ENCODE measurements at places on chromosomes 7 and 10.

DNA sequence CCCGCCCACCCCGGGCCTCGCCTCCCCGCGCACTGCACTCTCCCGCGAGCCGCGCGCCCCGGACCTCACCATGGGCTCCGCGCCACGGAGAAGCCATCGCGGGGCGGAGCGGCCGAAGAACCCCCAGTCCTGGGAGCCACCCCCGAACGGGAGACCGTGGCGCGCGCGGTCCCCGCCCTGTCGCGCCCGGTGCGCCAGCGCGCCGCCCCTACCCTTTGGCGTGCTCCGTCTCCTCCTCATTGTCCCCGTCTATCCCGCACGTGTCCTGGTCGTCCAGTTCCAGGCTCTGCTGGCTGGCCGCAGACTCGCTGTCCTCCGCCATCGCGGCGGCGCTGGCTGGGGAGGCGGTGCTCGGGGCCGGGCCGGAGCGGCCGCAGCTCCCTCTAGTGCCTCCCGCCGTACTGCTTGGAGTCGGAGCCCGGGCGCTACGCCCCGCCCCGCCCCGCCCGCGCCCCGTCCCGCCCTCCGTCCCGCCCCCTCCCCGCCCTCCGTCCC lies at the start of gene NMT2:
NMT2 (minus strand) TSS at position 403 of the 495 bp plus-strand sequence; CDS start at position 322, 81 bp downstream.
- DNase-seq: peak; percentile 95

DNA sequence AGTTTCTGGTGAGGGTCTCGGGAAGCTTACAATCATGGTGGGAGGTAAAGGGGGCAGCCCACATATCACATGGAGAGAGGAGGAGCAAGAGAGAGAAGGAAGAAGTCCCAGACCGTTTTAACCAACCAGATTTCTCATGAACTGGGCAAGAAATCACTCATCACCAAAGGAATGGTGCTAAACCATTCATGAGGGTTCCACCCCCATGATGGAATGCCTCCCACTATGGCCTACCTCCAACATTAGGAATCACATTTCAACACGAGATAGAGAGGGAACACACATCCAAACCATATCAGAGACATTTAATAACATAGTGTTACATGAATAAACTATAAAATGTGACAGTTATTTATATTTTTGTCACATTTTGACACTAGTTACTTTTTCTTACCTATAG lies 214.8 kb upstream of the MAGI2 start:
- no peak for DNase-seq

DNA sequence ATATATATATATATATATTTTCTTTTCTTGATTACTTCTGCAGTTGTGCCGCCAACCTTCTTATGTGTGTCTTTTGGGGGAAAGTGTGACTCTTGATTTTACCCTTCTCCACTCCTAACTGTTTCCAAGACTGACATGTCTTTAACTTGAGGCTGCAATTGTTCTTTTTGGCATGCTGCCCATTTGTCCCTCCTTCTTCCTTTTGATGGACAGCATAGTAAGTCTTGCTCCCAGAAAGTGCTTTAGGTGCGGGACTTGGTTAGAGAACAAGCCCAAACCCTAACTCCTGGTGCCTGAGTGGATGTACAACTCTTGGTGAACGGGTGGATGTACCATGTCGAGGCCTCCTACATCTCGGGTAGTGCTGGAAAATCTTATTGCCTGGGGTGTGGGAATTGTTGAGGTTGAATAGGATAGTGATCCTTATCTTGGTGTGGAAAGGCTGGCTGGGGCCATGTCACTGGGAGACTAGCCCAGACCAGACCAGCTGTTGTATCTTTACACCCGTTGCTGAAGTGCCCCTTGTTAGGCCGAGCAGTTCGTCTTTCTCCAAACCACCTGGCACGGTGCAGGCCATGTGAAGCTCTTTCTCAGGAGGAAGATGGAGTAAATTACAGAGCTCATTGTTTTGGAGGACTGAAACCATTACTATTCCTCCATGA lies 16.3 kb downstream of the TCF7L2 start:
- DNase-seq: no peak

DNA sequence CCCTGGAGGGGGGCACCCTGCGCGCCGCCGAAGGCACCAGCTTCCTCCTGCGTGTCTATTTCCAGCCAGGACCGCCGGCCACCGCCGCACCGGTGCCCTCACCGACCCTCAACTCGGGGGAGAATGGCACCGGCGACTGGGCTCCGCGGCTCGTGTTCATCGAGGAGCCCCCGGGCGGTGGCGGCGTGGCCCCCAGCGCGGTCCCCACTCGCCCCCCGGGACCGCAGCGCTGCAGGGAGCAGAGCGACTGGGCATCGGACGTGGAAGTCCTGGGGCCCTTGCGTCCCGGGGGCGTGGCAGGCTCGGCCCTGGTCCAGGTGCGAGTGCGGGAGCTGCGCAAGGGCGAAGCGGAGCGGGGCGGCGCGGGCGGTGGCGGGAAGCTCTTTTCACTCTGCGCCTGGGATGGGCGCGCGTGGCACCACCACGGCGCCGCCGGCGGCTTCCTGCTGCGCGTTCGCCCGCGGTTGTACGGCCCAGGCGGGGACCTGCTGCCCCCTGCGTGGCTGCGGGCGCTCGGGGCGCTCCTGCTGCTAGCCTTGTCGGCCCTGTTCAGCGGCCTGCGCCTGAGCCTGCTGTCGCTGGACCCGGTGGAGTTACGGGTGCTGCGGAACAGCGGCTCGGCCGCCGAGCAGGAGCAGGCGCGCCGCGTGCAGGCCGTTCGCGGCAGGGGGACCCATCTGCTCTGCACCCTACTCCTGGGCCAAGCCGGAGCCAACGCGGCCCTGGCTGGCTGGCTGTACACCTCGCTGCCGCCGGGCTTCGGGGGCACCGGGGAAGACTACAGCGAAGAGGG lies 594 bp downstream of the CNNM1 start:
- DNase-seq: no peak

DNA sequence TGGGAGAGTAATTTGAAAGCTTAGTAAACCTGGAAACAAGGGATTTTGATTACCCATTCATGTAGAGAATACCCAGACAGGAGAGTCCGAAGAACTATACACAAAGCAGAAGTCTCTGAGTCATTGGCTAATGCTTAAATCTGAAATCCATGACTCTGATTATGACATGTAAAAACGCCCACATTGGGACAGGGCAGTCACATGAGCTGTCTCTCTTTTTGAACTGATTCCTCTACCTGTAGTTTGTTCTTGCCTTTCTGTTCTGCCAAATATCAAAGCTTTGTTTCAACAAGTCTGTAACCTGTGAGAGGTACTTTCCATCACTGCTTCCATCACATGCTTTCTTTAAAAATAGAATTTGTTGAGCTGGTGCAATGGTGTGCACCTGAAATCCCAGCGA lies 4.3 kb upstream of the GPNMB start:
- no peak for DNase-seq

GRCh38 chr10:70967591-70968587 lies 79.5 kb upstream of the PCBD1 start:
- DNase-seq: peak; percentile 43

DNA sequence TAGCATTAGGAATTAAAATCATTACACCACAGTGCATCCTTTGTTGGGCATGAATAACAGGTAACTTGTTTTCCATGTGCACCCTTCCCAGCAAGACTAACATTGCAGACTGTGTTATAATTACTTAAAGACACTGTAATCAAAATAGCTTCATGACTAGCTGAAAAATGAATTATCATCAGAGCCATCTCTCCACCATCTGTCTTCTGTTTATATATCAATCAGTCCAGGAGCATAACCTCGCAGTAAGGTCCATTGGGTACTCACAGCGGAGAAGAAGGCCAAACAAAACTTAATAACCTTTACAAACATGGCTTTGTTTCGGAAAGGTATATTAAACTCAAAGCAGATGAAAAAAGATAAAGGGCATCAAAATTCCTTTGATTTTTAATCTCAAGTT lies 90.6 kb downstream of the ODAD2 start:
- no peak for DNase-seq

GRCh38 chr7:17706734-17707133 lies 233.6 kb downstream of the SNX13 start:
- DNase-seq: peak; percentile 6

- no peak for DNase-seq
Observed at GRCh38 chr7:67422601-67423000, 426.0 kb downstream of the TYW1 start.

DNA sequence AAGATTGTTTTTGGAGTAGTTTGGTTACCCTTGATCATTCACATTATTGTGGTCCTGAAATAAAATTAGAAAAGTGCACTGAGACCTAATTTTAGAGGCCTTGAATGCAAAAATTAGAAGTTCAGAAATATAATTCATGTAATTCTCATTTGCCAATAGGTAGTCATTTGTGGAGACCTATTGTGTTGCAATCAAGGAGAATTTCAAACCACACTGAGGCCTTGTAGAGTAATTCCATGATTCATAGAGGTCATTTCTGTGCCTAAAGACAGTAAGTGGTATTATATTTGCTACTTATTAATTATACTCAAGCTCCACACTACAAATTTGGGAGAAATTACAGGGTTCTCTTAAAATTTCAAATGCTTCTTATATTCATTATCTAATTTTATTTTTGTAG lies 946.8 kb upstream of the POT1 start:
- no peak for DNase-seq

- no peak for DNase-seq
Observed at GRCh38 chr7:28329661-28330363, 82.5 kb upstream of the CREB5 start.

- no peak for DNase-seq
Observed at GRCh38 chr10:86858011-86858410, 99.4 kb downstream of the MMRN2 start.

DNA sequence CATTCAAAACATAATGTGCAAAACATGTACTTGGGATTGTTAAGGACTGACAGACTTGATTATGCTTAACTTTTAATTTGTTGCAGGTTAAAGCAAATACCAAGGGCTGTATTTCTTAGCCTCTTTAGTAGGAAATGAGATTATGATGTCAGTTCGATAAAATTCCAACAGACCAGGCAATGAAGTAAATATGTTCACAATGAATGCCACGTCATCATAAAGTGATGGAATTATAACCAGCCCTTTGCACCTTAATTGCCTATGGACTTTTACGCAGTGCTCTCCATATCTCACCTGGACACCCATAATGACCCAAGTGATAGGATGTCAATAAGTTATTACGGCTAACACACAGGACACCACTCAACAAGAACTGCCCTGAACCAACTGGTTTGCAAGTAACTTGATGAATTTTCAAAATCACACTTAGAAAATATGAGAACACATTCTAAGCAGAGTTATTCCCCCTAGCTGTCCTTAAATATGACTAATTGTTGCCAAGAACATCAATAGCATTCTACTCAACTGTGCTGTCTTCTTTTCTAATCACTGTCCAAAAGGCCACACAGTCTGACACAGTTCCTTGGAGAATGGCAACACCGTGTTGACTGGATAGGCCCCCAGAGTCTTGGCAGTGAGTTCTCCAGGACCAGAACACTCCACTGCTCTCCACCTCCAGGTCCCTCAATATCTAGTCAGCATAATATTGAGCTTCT lies 115.0 kb downstream of the CHCHD3 start:
- no peak for DNase-seq

DNA sequence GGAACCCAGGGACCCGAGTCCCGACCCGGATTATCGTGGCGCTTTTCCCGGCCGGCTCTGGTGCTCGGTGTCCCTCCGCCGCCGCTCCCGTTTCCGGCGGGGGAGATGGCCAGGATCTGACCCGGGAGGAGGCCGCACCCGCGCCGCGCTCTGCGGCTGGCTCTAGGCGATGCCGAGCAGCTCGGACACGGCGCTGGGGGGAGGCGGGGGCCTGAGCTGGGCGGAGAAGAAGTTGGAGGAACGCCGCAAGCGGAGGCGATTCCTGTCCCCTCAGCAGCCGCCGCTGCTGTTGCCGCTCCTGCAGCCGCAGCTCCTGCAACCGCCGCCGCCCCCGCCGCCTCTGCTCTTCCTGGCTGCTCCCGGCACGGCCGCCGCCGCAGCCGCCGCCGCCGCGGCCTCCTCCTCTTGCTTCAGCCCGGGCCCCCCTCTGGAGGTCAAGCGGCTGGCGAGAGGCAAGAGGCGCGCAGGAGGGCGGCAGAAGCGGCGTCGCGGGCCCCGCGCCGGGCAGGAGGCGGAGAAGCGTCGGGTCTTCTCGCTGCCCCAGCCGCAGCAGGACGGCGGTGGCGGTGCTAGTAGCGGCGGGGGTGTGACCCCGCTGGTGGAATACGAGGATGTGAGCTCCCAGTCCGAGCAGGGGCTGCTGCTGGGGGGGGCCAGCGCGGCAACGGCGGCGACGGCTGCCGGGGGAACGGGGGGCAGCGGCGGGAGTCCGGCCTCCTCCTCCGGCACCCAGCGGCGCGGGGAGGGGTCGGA lies 593 bp downstream of the CDK13 start:
- DNase-seq: no peak

- no peak for DNase-seq
Observed at GRCh38 chr10:43126759-43127424, 11.4 kb upstream of the CSGALNACT2 start.

GRCh38 chr7:125814100-125814499 lies 884.5 kb upstream of the POT1 start:
- DNase-seq: no peak

DNA sequence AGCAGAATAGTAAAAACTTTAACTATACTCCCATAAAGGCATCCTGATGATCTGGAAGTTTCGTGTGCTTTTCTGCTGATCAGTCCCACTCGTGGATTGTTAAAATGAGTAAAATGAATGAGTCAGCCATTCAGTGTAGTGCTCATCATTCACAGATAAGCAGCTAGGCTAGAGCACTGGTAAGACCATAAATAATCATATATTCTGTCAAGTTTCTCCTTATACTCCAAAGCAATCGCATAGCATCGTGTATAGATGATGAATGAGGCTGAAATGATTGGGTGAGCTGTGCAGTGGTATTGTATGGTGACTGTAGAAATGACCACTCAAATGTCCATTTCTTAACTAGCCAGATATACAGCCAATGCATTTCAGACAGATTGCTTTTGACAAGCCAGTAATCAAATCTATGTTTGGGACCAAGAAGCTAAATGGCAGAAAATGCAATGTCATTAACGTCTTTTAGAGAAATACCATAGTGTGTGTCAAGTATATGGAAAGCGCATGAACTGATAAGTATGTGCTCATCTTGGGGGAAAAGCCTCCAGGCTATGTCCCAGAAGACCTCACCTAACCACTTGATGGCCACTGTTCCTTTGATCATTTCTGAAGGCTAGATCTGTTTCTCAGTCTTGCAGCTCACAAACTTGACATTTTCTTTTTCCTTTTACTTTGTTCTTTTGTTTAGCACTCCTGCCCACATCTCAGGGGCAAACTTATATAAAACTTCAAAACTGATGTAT lies 227.2 kb upstream of the FAM3C start:
- DNase-seq: no peak

- DNase-seq: no peak
Observed at GRCh38 chr10:94316560-94316959, 46.2 kb downstream of the NOC3L start.

DNA sequence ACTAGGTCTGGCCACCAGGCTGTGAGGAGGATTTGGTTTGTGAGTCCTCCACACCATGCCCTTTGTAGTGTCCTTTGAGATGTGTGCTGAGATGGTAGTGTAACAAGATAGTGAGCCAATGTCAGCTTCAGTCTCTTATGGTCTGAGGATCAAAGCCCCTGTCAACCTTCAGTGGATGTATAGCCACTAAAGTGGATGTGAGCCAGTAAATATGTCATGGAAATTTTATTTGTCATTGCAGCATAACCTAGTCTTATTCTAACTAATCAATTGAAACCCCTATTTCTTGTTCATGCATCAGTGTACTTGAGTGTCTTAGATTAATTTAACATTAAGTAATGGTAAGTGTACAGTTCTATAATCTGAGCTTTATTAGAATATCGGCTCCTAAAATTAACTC lies 51.0 kb upstream of the WAC start:
- no peak for DNase-seq

All from GM19239 (cell line).